ACHN (cell line): ENCODE measurements at places on chromosomes 5 and 9.

DNA sequence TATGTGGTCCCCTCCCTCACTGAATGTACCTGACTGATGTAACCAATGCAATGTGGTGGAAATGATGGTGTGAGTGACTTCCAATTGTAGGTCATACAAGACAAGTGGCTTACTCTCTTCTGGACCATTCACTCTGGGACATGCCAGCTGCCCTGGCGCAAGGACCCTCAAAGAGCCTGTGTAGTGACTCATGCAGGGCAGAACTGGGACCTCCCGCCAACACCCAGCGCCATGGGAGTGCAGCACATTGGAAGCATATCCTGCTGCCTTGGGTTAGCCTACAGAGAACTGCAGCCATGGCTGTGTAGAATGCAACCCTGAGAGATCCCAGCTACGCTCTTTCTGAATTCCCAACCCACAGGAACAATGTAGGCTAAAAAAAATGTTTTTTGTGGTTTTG lies 90.0 kb upstream of the PANK3 start:
- no peak for DNase-seq

DNA sequence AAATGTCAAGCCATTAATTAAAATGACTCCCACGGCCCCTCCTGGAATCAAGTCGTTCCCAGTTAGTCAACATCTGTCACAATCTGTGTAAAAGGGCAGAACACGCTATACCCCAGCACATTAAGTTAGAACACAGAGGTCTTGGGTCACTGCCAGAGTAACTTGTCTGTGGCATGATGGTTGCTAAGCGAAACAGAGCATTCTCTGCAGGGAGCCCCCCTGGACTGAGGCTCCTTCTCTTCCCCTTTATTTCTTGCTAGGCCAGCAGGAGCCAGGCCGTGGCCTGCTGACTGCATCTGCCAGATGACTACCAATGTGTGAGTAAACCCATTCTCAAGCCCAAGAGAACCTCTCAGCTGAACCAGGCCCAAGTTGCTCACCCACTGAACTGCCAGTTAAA lies 51.9 kb upstream of the ZBED3 start:
- no peak for DNase-seq

DNA sequence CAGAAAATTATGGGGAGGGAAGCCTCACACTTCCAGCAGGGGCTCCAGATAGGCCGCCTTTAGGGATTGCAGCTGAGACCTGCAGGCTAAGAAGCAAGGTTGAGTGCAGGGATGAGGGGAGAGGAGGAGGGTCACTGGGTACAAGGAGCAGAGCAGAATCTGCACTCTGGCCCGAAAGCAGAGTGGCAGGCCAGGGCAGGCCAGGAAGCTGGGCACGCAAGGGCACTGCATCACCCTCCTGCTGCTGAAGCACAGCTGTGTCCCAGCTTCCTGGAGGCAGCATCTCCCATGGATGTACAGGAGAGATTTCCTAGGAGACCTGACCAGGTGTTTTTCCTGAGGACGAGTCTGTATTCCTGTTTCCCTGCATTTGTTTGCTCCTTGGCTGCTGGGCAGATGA lies 92.1 kb downstream of the SYK start:
- DNase-seq, result no peak

DNA sequence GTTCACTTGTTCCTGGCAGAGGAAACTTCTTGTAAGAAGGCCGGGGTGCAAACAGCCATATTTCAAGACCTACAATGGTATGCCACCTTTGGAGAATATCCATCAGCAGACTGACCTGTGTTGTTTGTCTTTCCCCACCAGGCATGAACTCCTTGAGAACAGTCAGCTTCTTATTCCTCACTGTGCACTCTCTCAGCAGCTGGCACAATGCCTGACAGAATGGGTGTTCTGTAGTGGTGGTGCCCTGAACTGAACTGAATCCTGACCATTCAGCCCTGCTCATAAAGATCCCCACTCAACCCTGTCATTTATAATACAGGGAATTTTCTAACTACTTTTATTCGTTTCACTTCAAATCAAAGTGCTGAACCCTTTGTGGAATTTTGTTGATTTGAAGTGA lies 206.9 kb downstream of the COX7C start:
- DNase-seq, result no peak

GRCh38 chr5:71790433-71790832 lies 71.4 kb downstream of the CARTPT start:
- no peak for DNase-seq

DNA sequence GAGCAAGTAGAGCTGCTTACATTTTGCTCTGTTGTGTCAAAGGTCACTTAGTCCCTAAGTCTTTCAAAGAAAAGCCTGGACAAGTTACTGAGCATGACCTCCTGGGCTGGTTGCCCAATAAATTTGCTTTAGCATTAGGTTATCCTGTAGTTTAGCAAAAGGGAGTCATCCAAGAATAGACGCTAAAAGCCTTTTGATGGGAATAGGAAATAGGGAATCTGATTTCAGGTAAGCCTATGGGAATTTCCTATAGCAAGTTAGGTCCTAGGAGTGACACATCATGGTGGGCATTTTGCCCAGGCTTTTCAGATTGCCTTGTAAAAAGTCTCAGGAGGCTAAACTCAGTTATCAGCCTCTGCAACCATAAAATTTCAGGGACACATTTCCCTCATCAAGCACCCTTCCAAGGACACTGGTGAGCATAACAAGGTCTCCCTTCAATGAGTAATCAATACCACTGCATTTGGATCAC lies 67.6 kb upstream of the RANBP3L start:
- no peak for DNase-seq

- peak; percentile 71 for DNase-seq
Measured at GRCh38 chr9:116152390-116152789, 1.2 kb upstream of the PAPPA start.

- no peak for DNase-seq
Measured at GRCh38 chr5:160181965-160182622, 47.2 kb upstream of the FABP6 start.

- peak; percentile 88 for DNase-seq
Measured at GRCh38 chr5:151684690-151685361, 1.9 kb downstream of the SPARC start.

DNA sequence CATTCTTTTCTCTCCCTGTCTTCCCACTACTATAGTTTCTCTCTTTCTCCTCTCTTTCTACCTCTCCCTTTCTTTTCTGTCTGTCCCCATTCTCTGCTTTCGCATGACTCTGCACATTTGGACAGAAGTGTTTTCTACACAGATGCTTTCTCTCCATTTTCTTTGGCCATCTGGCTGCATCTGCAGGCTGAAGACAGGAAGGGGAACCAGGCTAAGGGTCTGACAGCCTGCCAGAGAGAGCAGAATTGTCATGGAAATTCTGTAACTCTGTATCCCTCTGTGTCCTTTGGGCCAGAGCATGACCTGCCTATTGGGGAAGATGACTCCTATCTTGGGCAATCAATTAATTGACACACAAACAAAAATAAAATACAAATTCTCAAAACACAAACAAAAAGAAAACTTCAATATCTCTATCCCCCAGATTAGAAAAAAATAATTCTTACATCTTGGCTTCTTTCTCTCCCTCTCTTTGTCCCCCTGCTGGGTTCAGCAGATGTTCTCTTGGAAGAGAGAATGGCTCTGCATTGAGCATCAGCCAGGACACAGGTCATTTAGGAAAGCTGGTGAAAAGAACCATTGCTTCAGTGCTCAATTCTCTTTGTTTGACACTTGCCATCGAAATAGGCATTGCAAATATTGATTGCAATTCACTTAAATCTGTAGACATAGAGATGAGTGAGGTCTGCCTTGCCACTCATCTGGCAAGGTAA lies 415.9 kb upstream of the KLF4 start:
- DNase-seq, result no peak
